Stimulated activated effector memory CD8-positive, alpha-beta T cell treated with anti-CD3 and anti-CD28 coated beads, Interleukin-12 subunit alpha, Interleukin-12 subunit beta, amount 100 ng/mL, for 72 hours (primary cell): ENCODE measurements at places on chromosomes 7 and 10.
A peak's percentile ranks its signal among the peaks of the same experiment; 100 is the strongest.

DNA sequence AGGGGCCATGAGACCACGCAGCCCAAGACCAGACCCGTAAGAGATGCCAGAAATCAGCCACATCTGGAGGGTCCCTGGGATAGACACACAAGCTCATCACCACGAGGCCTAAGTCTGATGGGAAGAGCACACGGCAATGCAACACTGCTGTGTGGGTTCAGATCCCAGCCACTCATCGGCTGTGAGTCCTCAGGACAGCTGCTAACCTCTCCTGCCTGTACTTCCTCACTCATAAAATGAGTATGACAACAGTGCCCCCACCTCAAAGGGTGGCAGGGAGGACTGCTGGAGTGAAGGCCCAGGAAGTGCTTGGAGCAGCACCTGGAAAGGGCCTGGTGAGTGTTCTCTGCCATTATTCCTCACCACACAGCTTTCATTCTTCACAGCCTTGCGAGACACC, 60.9 kb downstream of the MAD1L1 start:
- no peak for DNase-seq

DNA sequence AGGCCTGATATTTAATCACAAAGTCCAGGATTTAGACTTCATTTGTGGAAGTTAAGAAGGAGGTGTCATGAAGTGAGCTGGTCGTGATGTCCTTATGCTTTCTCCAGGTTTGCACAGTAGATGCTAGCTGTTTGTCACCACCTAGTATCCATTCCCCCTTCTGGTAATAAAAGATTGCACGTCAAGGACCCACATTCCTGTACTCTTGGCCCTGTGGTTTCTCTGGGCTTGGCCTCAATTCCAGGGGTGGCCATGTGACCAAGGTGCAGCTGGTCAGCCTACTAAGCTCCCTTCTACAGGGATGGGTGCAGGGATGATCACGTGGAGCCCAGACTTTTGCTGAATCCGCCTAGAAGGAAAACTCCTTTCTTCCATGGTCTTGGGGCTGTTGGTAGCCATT, 16.5 kb downstream of the NPS start:
- no peak for DNase-seq

- no peak for DNase-seq
These were observed 8.1 kb upstream of the POLD2 start for GRCh38 chr7:44131173-44132029.

DNA sequence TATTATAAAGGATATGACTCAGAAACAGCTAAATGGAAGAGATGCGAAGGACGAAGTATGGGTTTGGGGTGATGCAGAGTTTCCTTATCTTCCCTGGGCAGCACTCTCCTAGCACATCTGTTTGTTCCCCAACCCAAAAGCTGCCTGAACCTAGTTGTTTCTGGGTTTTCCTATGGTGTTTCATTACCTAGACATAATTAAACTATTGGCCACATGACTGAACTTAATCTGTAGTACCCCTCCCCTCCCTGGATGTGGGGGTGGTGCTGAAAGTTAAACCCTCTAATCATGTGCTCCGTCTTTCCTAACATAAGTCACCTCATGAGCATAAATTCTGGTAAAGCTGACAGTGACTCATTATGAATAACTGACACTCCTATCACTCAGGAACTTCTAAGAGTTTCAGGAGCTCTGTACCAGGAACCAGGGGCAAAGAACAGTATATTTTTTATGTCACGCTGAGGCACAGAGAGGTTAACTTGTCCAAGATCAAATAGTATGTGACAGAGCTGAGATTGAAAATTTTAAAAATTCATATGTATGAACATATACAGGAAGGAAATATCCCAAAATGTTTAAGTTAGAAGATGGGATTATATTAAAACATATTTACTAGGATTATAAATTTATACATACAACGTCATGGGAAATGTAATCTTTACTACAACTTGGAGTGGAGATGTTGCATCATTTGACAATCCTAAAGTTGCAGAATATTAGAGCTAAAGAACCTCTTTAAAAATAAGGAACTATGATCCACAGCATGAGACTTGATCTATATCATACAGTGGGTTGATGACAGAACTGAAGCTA, 4.8 kb downstream of the STRIP2 start:
- DNase-seq, result peak; percentile 74

GRCh38 chr7:1521456-1521855, 9.0 kb upstream of the MAFK start:
- DNase-seq, result no peak

DNA sequence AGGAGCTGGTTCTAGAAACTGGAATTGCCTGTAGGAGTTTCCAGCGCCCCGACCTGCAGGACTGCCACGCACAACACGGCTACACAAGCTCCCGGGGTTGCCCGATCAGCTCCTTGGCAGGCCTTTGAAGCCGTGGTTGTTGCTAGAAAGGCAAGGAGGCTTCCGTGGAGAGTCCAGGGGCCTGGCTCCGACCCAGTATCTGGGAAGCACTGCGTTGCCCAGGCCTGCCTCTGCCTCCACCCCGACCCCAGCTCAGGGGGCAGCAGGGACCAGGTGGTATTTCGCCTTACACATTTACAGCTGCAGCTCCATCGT, 54.4 kb downstream of the PROSER2 start:
- no peak for DNase-seq

DNA sequence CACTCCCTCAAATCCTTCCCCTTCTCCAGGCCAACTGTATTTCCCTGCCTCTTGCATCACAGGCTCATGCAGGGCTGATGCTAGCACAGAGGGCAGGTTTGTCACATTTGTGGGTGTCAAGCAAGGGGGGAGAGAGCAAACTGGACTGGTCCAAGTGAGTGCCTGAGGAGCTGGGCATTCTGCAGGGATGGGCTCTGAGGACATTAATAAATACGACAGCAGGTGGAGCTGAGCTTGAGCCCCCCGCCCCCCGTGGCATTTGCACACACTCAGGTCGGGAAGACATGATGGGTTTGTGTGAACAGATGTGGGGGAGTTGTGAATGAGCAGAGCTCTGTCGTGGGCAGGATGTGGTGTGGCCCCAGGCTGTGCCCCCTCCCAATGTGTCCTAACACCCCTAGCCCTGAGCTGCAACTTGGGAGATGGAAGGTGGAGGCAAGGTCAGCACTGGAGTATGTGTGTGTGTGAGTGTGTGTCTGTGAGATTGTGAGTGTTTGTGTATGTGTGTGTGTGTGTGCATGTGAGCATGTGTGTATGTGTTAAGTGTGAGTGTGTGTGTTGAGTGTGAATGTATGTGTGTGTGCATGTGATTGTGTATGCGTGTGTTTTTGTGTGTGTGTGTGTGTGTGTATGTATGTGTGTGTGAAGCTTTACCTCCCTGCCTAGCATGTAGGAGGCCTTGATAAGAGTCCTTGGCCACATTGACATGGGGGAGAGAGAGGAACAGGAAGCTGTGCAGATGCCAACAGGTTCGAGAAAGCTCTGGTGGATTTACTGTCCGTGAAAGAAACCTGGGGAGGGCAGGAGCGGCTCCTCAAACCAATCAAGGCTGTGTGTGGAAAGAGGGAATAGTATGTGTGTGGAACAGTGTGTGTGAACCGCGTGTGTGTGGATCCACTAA, 9.1 kb downstream of the RASSF4 start:
- no peak for DNase-seq

- DNase-seq, result no peak
These were observed 41.4 kb upstream of the ANLN start for GRCh38 chr7:36348256-36348655.

DNA sequence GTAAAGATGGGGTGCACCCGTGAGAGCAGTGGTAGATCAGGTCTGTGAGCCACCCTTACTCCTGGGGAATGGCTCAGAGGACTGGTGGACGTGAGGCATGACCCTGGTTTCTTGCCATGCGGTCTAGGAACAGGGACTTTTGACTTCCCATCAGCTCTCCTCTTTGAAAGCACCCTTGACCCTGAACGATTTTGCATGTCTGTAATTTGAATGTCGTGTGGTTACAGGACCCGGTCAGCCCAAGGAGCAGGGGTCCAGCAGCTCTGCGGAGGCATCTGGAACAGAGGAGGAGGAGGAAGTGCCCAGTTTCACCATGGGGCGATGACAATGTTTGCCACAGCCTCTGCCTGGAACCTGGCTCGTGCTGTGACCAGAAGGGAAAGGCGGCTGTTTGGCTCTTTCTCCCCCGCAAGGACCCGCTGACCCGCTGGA, 8.6 kb upstream of the ORAI2 start:
- DNase-seq, result no peak

- no peak for DNase-seq
These were observed 340.2 kb downstream of the SUGCT start for GRCh38 chr7:40474790-40475680.
